Fibroblast of skin of scalp (primary cell): ENCODE measurements at places on chromosomes 11 and 22.

DNA sequence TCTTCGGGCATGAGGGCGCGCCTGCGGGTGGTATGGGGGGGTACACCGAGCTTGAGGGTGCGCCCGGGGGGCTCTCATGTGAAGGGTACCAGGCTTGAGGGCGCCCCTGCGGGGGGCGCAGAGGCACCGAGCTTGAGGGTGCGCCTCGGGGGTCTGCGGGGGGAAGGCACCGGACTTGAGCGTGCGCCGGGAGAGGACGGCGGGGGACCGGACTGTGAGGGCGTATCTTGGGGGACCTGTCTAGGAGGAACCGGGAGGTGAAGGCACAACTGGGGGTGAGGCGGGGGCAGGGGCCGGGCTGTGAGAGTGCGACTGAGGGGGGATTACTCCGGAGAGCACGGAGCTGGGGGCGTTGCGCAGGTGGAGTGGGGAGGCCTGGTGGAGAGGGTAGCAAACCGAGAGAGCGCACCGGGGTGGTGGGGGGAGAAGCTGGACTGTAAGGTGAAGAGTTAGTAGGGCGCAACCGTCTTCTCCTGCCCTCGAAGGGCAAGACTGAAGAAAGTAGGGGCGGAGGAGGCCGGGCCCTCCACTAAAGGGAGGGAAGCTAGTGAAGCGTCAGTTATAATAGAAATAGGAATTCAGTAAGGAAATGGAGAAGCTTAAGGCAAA is 1.1 kb upstream of the DDX6 start:
- DNase-seq = peak; percentile 4

DNA sequence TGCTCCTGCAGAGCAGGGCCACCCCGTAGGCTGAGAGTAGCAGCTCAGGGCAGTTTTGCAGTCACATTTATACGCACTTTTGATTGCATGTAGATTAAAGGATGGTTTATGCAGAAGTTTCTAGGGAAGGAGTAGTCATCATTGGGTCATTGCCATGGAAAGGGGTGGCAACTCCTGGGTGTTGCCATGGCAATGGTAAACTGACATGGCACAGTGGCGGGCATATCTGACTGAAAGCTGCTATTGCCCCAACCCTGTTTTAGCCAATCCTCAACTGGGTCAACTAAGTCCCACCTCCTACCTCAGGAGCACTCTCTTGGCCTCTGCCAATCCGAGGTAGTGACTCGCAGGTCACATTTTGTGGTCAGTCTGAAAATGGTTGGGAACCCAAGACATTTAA is 2.4 kb upstream of the ARSA start:
- DNase-seq = no peak

GRCh38 chr11:45635907-45636306 is 29.5 kb downstream of the CHST1 start:
- DNase-seq = no peak

GRCh38 chr11:75351791-75352587 is 528 bp upstream of the ARRB1 start:
- DNase-seq = peak; percentile 55

- peak; percentile 78 for DNase-seq
Measured at GRCh38 chr11:31895926-31896325, 84.8 kb upstream of the PAX6 start.

GRCh38 chr11:112156956-112157766 is 6.7 kb downstream of the IL18 start:
- DNase-seq = peak; percentile 98

- DNase-seq = no peak
Measured at GRCh38 chr11:102416976-102417375, 35.6 kb downstream of the TMEM123 start.

GRCh38 chr11:67616431-67617242 is 9.9 kb downstream of the NDUFV1 start:
- DNase-seq = no peak

- DNase-seq = no peak
Measured at GRCh38 chr11:125330462-125331325, 165.4 kb downstream of the FEZ1 start.

- DNase-seq = peak; percentile 77
Measured at GRCh38 chr11:111465400-111465799, 46.8 kb downstream of the BTG4 start.

DNA sequence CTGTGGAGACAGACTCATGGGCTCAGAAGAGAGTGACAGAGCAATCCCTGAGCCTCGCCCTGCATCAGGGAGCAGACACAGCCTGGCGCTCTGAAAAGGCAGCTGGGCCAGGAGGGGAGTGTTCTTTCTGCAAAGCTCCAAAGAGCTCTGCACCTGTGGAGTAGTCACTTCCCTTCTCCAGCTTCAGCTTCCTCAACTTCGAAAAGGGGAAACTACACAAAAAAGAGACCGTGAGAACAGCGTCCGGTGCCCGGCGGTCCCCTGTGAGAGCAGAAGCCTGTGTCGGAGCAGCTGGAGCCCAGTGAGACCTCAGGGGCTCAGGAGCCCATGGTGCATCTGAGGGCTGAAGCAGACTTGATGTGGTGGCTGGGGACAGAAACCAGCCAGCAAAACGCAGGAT is 35.1 kb downstream of the TP53I11 start:
- DNase-seq = no peak

GRCh38 chr11:119126675-119127268 is 5.4 kb downstream of the HINFP start:
- DNase-seq = no peak

DNA sequence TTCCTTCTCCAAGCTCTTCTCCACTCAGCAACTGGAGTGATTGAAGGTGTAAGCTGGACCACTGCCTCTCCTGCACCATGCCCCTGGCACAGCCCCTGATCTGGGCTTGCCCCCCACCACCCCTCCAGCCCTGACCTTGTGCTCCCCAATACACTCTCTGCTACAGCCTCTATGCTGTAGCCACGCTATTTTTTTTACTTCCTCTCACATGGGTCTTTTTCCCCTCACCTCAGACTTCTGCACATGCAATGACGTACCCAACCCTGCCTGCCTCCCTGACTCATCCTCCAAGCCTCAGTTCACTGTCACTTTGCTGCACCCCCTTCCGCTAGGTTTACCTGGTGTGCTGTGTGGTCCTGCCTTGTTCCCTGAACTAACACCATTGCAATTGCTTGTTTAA is 9.0 kb downstream of the CSNK2A3 start:
- DNase-seq = no peak

GRCh38 chr11:126523441-126524205 is 168.1 kb downstream of the ST3GAL4 start:
- DNase-seq = no peak

- DNase-seq = no peak
Measured at GRCh38 chr11:130441719-130442118, 6.7 kb upstream of the ADAMTS15 start.

DNA sequence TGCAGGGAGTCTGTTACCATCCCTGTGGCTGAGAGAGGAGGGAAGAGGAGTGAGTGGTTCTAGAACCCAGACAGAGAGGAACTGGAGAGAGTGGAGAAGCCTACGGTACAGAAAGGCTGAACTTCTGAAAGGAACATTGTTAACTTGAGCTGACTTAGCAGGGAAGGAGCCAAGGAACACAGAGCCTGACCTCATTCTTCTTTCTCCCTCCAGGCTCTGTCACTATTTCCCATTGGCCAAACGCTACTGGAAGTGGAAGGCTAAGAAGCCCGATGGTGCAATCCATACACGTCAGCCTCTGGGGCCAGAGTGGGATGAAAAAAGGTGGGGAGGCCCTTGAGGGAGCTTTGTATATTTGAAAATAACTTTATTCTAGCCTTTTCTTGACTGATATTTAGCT is 16.5 kb upstream of the WT1 start:
- DNase-seq = no peak

GRCh38 chr11:110113505-110113904 is 20.3 kb downstream of the ZC3H12C start:
- DNase-seq = no peak

DNA sequence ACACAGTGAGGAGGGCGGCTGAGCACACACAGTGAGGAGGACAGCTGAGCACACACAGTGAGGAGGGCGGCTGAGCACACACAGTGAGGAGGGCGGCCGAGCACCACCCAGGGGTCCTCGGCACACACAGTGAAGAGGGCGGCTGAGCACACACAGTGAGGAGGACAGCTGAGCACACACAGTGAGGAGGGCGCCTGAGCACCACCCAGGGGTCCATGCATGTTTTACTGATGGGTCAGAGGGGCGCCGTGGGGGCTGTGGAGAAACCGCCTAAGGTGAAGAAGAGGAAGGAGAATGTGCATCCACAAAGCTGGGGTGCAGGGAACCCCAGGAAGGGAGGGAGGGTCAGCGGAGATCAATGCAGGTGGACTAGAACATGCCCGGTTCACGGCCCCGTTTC is 461.8 kb downstream of the BRD1 start:
- no peak for DNase-seq
